ENCODE measurements at places on chromosomes 16 and 17. TPM values are rescaled to one million over a fixed set of nuclear protein-coding genes. Genes with fewer than 3 reads are reported as not detected.
A peak's percentile ranks its signal among the peaks of the same experiment; 100 is the strongest.

- H3K4me3 ChIP-seq: no peak overlapping the region
- H3K27me3 ChIP-seq: peaks cover 1% of the 10 kb centered on the region
- DNase-seq: peak; percentile 18
Measured at GRCh38 chr16:54280751-54281150, 5.8 kb downstream of the IRX3 start.

GRCh38 chr16:7140899-7141298 is 191.7 kb upstream of the RBFOX1 start:
- no peak overlapping the region for H3K27ac ChIP-seq
- H3K36me3 ChIP-seq: 0 out of 2 replicates have a peak, but pooled peaks cover under 1% of the 10 kb centered on the region
- H3K27me3 ChIP-seq: no peaks in the 10 kb centered on the region
- H3K4me1 ChIP-seq: no peaks in the 10 kb centered on the region
- no peak for DNase-seq
- no peak overlapping the region for H3K4me3 ChIP-seq

GRCh38 chr16:81384006-81384405 is 60.6 kb upstream of the CMIP start:
- no peaks in the 10 kb centered on the region for H3K27me3 ChIP-seq
- no peak for DNase-seq
- H3K27ac ChIP-seq: no peak overlapping the region
- no peaks in the 10 kb centered on the region for H3K4me1 ChIP-seq

DNA sequence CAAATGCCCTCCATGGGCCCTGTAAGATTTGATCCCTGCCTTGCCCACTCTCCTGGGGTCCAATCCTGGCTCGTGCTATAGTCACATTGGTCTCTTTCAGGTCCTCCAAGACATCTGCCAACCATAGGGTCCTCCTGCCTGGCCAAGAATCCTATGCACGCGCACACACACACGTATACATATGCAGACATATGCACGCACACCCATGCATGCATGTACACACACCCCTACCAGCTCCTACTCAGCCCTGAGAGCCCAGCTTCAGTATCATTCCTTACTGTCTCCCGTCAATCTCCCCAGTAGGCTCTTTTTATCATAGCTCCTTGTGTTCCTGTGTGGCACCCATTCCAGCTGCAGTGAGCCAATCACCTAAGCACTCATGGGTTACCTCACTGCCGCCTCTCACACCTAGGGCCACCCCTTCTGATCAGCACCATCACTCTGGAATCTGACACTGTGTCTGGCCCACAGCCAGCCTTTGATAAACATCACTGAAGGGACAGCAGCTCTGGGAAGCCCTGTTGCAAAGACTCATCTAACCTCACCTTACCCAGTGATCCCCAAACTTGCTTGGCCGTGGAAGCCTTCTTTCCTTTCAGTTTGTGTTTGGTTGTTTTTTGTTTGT is 7.9 kb upstream of the DNAH17 start:
- H3K4me3 ChIP-seq: no peak overlapping the region
- H3K27ac ChIP-seq: no peak overlapping the region
- H3K36me3 ChIP-seq: no peaks in the 10 kb centered on the region
- peaks cover 14% of the 10 kb centered on the region for H3K27me3 ChIP-seq

- H3K4me1 ChIP-seq: peaks cover 64% of the 10 kb centered on the region
- no peak for DNase-seq
- H3K27ac ChIP-seq: peak overlapping the region; percentile 68
- peaks cover 29% of the 10 kb centered on the region for H3K36me3 ChIP-seq
- H3K27me3 ChIP-seq: peaks cover 2% of the 10 kb centered on the region
Measured at GRCh38 chr17:5582209-5583185, 1.8 kb downstream of the NLRP1 start.

The CD300E gene
- total RNA-seq: not detected

The HCRT gene
- not detected for total RNA-seq

DNA sequence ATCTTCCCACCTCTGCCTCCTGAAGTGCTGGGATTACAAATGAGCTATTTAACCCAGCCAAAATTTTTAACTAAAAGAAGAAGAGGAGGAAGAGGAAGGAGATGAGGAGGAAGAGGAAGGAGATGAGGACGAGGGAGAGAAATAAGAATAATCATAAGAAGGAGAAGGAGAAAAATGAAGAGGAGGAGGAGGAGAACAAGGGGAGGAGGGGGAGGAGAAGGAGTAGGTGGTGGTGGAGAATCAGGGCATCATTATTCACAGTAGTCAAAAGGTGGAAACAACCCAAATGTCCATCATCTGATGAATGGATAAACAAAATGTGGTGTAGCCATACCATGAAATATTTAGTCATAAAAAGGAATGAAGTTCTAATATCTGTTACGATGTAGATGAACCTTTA is 21.2 kb upstream of the MGAT5B start:
- no peaks in the 10 kb centered on the region for H3K36me3 ChIP-seq
- H3K4me3 ChIP-seq: no peak overlapping the region
- no peak for DNase-seq
- H3K27me3 ChIP-seq: peaks cover 33% of the 10 kb centered on the region

Measured in HFFc6 (cell line).